Neural crest cell (in vitro differentiated cells): ENCODE measurements at places on chromosomes 16 and 17.

DNA sequence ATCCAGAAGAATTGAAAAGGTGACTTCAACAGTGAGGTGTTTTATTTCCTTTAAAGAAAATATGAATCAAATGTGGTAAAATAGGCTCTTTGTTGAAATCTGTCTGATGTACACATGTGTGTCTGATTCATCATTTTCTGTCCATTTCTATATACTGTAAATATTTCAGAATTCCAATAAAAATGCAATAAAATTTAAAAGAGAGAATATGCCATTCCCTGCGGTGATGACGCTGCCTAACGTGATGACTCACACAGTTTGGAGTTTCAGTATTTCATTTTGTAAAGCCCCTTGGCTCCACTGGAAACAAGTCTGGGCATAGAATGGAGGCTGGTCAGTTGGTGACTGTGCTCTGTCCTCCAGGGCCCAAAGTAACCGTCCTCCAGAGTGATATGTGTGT is 482.5 kb upstream of the CDH5 start:
- no peak for DNase-seq

DNA sequence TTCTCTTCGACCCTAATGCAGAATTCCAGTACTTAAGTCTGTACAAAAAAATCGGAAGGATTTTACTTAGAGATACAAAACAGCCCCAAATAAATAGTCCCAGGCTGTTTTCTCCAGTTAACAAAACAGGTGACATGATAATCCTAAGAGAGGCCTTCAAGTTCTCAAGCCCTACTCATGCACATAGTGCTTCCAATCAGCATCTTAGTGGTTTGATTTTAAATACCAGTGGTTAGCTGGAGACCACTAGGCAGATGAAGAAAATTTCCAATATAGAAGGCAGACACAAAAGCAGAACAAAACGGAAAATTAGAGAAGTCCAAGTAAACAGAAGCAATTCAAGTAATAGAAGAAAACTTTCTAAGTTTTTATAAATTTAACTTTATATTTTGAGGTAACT is 5.2 kb upstream of the OR4D2 start:
- no peak for DNase-seq

DNA sequence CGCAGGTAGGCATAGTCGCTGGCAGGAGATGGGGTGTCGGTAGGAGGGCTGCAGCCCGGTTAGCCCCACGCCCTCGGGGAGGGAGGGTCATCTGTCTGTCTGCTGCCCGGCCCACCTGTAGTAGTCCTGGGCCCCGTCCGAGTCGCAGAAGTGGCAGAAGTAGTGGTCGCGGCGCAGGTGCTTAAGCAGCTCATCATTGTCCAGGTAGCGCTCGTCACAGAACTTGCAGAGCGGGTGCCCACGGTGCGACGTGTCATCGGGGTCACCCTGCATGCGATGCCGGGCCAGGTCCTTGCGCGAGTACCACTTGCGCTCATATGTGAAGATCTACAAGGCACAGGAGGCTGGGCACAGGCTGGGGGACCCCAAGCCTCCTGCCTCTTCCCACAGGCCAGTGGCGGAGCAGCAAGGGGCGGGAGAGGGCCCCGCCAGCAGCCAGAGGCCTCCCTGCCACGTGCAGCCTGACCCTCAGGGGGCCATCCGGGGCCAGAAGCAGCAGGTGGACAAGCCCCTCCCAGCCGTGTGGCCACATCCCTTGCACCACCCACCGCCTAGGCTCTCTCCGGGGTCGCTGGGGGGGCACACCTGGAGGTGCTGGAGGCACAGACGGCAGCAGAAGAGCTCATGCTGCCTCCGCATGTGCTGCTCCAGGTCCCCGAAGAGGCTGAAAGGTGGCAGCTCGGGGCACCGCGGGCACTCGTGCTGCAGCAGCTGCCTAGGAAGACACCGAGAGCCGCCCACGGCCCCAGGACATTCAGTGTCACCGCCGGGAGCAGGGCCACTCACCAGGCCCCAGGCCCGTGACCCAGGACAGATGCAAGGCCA is 7.0 kb downstream of the ZNF598 start:
- DNase-seq: no peak

- DNase-seq: no peak
These were observed 16.8 kb upstream of the ABCA3 start for GRCh38 chr16:2357331-2357730.

GRCh38 chr16:14497245-14498082 is 132.6 kb downstream of the PARN start:
- no peak for DNase-seq

GRCh38 chr17:41992576-41992975 is 24.7 kb downstream of the DNAJC7 start:
- DNase-seq: no peak

- no peak for DNase-seq
These were observed 45.2 kb upstream of the STAC2 start for GRCh38 chr17:39270923-39271322.

GRCh38 chr16:30398661-30399434 is 3.6 kb downstream of the ZNF48 start:
- DNase-seq: no peak

GRCh38 chr17:50481648-50482047 is 3.0 kb downstream of the RSAD1 start:
- no peak for DNase-seq

DNA sequence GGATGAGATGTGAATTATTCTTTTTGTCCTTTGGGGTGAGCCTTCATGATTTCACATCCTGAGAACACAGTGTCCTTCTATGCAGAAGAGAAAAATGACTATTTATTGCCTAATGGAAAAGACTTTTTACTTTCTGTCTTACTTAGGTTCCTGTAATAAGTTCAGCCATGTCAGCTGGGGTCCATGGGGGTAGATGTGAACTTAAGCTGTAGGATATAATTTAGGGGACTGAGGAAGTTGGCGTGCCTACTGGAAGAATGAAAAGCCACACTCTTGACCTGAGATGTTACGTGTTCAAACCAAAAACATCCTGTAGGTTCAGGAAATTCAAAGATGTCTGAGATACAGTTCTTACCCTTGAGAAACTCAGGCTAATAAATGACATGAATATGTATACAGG is 660.5 kb downstream of the TOX3 start:
- DNase-seq: no peak

DNA sequence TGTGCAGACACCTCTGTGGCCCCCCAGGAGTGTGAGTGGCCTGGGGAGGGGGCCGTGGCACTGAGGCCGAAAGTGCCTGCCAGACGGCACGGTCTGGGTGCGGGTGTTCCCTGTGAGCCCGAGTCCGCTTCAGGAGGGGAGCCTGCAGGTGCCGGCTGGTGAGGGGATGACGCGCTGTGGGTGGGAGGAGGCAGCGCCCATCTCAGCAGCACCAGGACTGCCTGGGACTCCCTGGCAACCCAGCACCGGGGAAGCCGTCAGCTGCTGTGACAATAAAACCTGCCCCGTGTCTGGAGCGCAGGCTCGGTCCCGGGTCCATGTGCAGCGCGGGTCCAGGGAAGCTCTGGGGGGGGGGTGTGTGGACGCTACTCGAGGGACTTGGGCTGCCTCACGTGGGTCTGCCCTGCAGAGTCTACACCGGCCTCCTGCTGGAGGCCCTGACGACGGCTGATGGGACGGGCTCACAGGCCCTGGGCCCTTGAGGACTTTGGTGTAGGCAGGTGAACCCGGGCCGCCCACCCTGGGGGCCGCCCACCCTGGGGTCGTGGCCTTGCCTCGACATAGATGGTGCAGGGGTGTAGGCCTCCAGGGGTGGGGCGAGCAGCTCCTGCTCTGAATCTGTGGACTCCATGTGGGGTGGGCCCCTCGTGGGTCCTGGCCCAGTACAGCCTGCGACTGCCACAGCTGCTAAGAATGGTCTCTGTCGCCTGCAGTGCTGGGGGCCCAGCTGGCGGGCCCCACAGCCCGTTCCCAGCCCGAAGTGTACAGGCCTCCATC is 5.9 kb upstream of the RAB40C start:
- DNase-seq: no peak

DNA sequence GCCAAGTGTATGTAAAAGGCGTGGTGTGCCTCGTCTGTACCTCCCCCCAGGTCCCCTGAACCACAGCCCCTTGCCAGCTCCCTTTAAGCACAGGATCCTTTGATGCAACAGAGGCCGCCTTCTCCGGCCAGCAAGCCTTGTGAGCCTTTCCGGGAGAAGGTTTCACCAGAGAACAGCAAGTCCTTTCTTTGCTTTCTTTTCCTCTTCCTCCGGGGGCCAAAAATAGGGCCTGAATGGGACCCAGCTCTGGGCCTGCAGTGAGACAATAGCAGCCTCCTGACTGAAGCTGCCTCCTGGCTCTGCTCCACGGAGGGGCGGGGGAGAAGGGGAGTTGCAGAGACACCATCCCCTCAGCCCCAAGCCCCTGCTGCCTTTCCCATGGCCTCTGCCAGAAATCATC is 9.0 kb downstream of the ADGRG1 start:
- peak; percentile 58 for DNase-seq

- DNase-seq: no peak
These were observed 86.9 kb upstream of the CIBAR2 start for GRCh38 chr16:85199069-85199725.

GRCh38 chr16:57538235-57538721 is 1.9 kb upstream of the CCDC102A start:
- DNase-seq: no peak

GRCh38 chr17:35766903-35767510 is 6.3 kb downstream of the C17orf50 start:
- DNase-seq: no peak

DNA sequence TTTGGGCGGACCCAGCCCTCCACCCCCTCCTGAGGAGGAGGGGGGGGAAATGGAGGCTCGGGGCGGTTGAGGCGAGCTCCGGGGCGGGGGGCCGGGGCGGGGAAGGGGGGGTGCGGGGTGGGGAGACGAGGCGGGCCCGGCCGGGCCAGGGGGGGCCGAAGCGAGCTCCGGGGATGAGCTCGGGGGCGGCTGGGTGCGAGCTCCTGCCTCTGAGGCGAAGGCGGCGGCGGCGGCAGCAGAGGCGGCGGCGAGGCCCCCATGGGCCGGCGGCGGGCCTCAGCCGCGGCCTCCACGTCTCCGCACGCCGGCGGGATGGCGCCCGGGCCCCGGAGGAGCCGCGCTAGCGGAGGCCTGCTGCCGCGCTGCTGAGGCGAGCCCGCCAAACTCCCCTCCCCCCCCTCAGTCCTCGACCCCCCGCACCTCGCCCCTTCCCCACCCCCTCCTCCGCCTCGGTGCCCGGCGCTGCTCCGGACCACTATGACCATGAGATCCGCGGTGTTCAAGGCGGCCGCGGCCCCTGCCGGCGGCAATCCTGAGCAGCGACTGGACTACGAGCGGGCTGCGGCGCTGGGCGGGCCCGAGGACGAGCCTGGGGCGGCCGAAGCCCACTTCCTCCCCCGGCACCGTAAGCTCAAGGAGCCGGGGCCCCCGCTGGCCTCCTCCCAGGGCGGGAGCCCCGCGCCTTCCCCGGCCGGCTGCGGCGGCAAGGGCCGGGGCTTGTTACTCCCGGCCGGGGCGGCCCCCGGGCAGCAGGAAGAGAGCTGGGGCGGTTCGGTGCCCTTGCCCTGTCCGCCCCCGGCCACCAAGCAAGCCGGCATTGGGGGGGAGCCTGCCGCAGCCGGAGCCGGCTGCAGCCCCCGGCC is 596 bp downstream of the MSL1 start:
- peak; percentile 46 for DNase-seq

GRCh38 chr16:78628461-78629045 is 529.1 kb downstream of the WWOX start:
- no peak for DNase-seq

- no peak for DNase-seq
These were observed 37.2 kb downstream of the KCNJ2 start for GRCh38 chr17:70206361-70207010.

GRCh38 chr17:46944931-46945330 is 22.0 kb downstream of the GOSR2 start:
- no peak for DNase-seq

DNA sequence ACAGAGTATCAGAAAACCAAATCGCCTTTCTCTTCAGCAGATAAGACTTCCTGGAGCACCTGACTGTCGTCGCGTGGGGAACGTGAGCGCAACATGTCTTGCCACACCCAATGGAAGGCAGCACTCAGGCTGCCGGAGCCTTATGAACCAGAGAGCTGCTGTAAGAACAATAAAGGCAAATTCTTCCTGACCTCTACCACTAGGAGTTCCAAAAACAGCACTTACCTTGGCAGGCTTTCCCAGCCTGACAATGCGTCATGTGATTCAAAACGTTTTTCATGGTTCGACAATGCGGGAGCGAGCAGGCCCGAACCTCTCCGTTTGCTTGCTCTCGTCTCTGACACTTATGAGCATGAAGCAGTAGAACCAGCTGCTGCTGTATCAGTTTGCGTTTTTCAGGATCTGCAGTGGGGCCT is 75.8 kb upstream of the TRAP1 start:
- DNase-seq: no peak

DNA sequence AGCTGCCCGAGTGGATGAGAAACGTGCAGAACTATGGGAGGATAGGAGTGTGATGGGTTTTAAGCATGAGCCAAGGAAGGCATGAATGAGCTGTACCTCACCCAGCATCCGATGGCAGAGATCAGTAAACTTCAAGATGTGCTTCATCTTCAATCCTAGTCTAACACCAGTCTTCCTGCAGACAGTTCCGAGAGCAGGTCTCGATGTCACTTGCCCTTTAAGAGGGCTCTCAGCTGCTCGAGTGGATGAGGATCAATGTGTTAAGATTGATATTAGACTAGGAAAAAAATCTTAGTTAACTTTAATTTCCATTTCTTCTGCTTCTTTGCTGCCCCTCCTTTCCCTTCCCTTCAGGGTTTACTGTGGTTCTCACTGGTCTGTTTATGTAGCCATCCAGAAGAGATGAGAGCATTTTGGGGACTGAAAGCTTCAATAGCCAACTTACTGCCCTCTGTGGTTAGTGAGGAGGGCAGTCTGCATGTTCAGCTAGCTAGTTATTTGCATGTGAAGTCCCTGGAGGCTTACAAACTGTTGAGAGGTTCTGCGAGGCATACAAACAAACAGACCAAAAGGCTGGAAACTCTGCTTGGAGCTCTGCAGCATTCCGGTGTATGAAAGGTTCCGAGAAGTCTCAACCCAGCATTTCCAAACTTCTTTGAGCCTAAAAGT is 15.3 kb downstream of the KLHL36 start:
- DNase-seq: no peak

- DNase-seq: no peak
These were observed 24.4 kb upstream of the ADCY9 start for GRCh38 chr16:4140652-4141051.

GRCh38 chr17:34259146-34259545 is 4.1 kb downstream of the CCL2 start:
- no peak for DNase-seq

- DNase-seq: no peak
These were observed 58.3 kb downstream of the CCT6B start for GRCh38 chr17:34902831-34903547.

- DNase-seq: no peak
These were observed 14.9 kb downstream of the TFAP4 start for GRCh38 chr16:4257646-4258556.

DNA sequence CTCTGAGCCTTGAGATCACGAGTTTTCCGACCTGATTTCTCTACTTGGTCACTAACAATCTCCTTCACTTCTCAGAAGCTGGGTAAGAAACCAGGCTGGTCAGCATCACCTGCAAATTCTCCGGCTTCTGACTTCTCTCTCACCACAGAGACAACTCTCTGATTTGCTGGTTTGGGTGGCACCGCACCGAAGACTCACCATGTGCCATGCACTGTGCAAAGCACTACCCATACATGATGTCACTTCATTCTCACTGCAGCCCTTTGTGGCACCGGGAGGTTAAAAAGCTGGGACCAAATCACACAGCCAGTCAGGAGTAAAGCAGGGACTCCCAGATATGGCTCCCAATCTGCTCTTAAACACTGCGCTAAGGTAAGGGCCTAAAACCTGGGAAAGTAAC is 647 bp downstream of the VAC14 start:
- DNase-seq: no peak
